Stimulated activated CD8-positive, alpha-beta memory T cell treated with anti-CD3 and anti-CD28 coated beads, Interleukin-7, amount 100 ng/mL, for 1 hour (primary cell): ENCODE measurements at places on chromosomes 3 and 15.

- DNase-seq: no peak
Measured at GRCh38 chr3:147866561-147866960, 457.4 kb downstream of the ZIC1 start.

GRCh38 chr3:147416931-147417330 lies 7.8 kb downstream of the ZIC1 start:
- DNase-seq: no peak

DNA sequence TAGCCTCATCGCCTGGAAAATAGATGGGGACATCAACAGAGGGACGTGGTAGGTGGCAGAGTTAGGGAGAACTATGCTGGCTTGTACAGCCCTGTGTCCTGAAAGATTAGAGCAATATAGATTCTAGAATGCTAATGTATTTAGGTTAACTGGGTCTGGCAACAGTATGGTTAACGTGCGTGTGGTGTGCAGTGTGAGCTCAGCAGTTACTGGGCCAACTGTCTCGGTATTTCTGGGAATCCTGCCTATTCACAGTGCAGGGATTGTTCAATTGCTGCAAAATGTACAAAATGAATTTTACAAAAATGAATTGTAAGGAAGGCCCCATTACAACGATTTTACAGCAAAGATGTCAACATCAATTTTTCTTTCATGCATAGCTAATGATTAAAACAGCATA lies 20.6 kb downstream of the MEIS2 start:
- DNase-seq: no peak

GRCh38 chr15:39393575-39394335 lies 187.1 kb upstream of the THBS1 start:
- DNase-seq: no peak

DNA sequence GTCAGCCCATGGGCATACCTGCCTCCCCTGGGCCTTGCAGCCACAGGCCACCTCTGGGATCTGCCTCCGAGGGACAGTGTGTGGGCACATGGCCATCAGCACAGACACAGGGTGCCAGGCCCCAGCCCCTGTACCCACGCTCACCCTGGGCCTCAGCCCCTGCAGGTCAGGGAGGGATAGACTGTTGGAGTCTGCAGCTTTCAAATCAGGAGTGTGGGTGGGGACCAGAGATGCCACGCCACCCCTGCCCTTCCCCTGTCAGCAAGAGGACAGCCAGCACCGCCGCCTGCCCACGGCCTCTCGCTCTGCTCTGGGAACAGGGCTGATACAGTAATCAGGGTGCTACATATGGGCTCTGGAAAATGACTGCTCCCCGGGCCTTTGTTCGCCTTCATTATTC lies 72.7 kb downstream of the DNAJB8 start:
- no peak for DNase-seq

- no peak for DNase-seq
Measured at GRCh38 chr15:64070965-64071851, 22.4 kb downstream of the CIAO2A start.

- no peak for DNase-seq
Measured at GRCh38 chr3:33092496-33093254, 4.3 kb downstream of the GLB1 start.
